Stimulated activated CD8-positive, alpha-beta memory T cell treated with anti-CD3 and anti-CD28 coated beads, Interleukin-7, amount 100 ng/mL, for 1 hour (primary cell): ENCODE measurements at places on chromosomes 16 and 17.

- no peak for DNase-seq
These were observed 9.1 kb upstream of the SLC12A3 start for GRCh38 chr16:56855946-56856345.

DNA sequence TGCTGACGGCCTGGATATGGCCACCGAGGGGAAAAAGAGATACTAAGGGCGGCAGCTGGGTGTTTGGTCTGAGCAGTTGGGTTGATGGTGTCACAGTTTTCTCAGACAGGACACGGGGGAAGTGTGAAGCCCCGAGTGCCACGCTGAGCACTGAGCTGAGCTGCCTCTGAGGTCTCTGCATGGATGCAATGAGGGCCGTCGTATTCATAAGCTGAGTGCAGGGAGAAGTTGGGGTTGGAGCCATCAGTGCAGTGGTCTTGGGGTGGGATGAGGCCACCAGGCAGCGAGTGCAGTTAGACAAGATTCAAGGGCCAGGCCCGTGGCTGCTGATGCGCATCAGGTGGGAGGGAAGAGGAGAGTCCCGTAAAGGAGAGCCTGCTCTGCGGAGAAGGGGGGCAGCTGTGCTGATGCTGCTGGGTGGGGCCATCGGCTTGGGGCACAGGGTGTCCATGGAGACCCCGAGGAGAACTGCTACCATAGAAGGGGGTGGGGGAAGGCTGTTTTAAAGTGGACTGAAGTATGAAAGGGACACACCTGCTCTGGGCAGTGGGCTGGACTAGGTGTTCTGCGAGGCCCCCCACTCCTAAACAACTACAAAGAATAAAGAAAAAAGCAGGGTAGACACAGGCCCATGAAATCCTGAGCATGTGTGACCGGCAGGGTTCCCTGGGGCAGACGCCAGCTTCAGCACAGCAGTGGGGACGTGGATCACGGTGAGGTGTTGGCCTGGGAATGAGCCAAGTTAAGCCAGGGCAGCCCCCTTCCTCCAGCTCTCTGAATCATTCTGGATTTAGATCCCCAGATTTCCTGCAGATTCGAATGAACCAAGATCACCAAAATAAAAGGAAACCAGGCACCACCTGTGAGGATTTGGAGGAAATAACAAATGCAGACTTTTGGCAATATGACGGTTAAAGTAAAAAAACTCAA lies 19.7 kb downstream of the IL34 start:
- no peak for DNase-seq

GRCh38 chr16:22734368-22734767 lies 79.6 kb upstream of the HS3ST2 start:
- no peak for DNase-seq

DNA sequence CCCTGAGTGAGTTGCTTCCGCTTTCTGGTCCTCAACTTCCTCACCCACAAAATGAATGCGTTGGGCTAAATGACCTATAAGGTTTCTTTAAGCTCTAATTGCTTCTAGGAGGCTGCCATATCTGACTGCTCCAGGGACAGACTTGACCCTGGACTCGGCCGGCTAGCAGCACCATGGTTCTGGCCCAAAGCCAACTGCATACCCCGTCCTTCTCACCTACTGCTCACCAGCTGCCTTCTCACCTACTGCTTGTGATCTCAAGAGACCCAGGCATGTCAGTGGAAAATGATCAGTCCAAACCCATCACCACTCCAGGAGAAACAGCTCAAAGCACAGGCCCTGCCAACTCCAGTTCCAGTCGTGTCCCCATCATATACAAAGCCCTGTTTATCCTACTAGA lies 124.3 kb upstream of the IRX5 start:
- DNase-seq = no peak

- DNase-seq = no peak
These were observed 818 bp downstream of the DNAJC7 start for GRCh38 chr17:42016411-42016831.

DNA sequence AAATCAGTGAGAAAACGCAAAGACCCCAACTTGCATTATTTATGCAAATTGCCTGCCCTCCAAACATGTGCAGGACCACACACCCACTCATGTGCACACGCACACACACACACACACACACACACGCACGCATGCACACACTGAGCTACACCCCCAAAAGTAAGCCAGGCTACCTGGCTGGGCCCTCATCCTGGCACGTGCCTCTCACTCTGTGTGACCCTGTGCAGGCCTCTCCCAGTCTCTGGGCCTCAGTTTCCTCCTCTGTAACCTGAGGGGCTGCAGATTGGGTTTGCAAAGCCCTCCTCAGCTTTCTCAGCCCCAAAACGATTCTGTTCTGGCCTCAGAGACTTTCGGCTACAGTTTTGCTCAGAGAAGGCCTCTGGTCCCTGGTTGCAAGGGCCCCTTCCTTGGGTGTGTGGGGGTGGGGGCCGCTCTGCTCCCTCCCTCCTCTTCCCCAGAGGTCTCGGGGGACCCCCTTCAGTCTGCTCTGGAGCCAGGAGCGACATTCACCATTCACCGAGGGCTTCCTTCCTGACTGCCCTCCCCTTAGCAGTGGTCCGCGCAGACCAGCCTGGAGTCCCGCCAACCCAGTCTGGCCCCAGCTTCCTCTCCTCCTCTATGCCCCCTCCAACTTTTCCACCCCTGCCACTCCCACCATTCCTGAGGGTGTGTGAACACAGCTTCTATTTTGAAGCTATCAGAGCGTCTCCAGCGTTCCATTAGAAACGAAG lies 5.4 kb upstream of the PIK3R6 start:
- DNase-seq = no peak

GRCh38 chr17:82065638-82066303 lies at the start of gene DUS1L:
Gene DUS1L, minus strand, starts transcription at chr17:82065804. Its CDS starts 745 bp downstream, at chr17:82065059.
- peak; percentile 38 for DNase-seq

DNA sequence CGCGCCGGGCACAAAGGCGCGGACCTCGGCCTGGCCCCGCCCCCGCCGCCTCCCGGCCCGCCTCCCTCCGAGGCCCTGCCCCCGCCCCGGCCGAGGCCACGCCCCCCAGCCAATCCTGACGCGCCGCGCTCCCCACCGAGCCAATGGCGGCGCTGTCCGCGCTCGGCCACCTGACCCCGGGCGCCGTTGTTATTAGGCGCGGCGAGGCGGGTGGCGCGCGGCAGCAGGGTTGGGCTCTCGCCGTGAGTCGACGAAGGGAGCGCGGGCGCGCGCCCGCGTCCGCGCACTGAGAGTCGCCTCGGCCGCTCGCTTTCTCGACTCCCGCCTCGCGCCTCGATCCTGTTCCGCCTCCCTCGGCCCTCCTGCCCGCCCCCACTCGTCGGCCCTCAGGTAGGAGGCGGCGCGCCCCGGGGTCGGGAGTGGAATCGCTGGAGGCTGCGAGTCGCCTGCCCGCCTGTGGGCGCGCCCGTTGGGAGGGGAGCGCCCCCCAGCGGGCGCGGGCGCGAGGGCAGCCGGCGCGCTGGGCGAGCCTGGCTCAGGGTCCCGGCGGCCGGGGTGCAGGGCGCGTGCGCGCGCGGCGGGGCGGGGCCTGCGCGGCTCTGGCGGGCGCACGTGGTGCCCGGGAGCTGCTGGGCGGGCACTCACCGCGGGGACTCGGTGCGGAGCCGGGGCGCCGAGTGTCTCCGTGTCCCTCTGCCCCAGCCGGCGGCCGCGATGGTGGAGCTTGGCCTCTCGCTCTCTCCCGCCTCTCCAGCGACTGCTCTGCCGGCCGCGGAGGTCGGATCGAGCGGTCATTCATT lies 405 bp upstream of the CBLN1 start:
- no peak for DNase-seq

GRCh38 chr16:30437511-30438046 lies 7.7 kb upstream of the DCTPP1 start:
- DNase-seq = no peak

- no peak for DNase-seq
These were observed 140.7 kb upstream of the PLCG2 start for GRCh38 chr16:81638286-81638945.

- DNase-seq = no peak
These were observed 432.1 kb downstream of the ZFHX3 start for GRCh38 chr16:72615856-72616255.

GRCh38 chr17:35870906-35871819 lies 2.5 kb upstream of the HEATR9 start:
- no peak for DNase-seq

GRCh38 chr17:65609286-65609685 lies 47.8 kb upstream of the AXIN2 start:
- DNase-seq = no peak

DNA sequence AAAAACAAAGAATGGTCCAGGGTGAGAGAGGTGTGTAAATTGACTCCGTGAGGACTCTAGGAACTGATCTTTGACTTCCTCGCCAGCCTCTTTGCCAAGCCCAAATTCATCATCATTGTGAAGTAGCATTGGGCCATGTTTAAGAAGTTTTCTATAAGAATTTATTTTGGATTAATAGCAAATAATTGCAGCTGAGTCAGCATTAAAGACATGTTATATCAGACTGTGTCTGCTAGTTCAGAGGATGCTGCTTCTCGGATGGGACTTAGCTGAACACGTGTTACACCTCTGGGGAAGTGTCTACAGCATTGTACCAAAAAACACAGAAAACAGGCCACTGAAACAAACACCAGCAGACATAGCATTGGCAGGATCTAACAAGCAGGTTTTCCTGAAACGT lies 366.6 kb downstream of the CDH13 start:
- no peak for DNase-seq
